ENCODE measurements at places on chromosomes 4 and X.

DNA sequence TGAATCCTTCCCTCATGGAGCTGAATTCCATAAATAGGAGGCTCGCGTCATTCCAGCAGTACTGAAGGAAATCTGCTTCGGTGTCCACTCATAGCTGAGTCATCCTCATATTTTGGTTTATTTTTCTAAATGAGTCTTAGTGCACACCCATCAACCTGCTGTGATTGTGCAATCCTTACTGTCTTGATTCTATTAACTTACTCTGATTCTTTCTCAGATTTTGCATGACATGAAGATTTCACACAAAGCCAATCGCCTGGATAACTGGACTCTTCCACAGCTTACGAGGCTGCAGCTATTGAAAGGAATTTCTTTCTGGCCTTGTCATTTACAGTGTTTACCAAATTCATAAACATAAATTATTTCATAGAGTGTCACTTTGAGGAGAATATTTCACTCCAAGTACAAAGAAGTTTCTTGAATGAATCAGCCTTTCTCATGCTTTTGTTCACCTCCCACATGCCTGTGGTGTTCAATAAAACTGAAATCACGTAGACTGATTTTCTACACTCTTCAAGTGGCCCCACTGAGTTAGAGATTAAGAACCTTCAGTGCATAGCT is 207.6 kb upstream of the SLITRK2 start:
- no peak for DNase-seq

- DNase-seq = no peak
Measured at GRCh38 chrX:1336331-1336943, at the start of gene IL3RA. TSS of gene IL3RA (plus strand) at chrX:1336785. CDS start at chrX:1341766, 4,981 bp downstream.

- DNase-seq = no peak
Measured at GRCh38 chr4:24922416-24922815, 9.6 kb upstream of the CCDC149 start.

DNA sequence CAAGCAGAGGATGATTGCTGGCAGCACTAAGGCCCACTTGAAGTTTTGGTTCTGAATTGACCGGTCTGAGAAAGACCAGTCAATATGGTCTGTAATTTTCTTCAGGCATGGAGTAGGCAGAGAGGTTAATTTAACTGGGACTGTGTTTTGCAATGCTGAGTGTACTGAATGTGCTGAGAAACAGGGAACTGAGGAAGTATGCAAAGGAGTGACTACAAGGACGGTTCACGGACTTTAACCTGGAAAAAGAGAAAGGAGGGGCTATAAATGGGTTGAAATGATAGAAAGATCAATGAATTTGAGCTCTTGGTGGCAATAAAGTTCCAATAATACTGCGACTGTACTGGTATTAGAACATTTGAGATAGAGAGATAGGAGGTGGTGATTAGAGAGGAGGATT is 84.5 kb downstream of the MAGEB17 start:
- no peak for DNase-seq

DNA sequence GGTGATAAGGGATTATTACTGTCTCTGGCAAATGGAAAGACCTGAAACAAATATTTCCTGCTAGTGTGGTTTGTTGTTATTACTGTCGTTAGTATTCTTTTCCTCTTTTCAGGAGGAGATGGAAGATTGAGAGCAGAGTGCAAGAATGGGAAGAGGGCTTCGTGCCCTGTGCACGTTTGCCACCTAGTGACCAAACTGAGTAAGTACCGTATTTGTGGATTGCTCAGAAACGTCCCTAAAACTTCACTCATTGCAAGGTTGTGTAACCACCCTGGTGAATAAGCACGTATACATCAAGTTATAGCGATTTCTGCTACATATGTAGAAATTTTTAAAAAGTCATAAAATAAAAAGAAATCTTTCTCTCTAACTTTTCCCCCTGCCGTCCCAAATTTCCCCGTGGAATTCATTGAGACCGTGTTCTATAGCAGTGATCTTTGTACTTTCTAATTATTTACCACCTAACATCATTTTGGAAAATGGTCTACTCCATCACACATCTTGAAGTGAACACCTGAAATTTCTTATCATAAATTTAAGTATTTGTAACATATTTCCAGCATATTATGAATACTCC is 24.3 kb downstream of the LINC00632 start:
- no peak for DNase-seq

DNA sequence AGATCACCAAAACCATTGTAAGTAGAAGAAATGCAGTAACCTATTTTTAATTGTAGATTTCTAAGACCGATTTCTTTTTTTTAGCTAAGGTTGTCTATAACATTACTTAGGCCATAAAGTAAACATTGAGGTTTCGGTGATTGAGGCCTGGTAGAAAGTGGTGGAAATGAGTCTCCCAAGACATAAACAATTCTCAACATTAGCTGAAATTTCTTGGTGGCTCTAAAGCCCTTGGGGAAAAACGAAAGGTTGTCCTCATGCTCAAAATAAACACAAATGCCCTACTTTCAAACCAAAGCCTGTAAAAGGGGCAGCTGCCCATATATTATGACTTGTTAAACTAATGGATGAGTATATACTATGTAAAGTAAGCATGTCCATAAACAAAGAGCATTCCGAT is 98.8 kb downstream of the SCFD2 start:
- no peak for DNase-seq

- DNase-seq = no peak
Measured at GRCh38 chrX:150700107-150700506, 6.9 kb downstream of the MTMR1 start.

DNA sequence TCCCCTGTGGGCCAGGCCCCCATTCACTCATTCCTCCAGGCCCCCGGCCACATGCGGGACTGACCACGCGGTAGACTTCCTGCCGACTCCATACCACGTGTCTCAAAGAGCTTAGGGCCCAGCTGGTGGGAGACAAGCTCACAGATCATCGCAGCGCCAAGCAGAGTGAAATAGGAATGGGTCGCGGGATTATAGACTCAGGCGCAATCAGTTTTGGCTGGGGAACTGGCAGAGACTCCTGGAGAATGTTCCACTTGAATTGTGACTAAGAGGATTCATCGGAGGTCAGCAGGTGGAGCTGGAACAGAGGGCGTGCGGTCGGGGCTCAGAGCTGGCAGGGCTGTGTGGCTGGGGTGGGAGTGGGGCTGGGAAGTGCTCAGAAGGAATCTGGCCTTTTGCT is 15.6 kb downstream of the ATP2B3 start:
- no peak for DNase-seq

- no peak for DNase-seq
Measured at GRCh38 chr4:127586922-127587571, 45.7 kb upstream of the INTU start.

DNA sequence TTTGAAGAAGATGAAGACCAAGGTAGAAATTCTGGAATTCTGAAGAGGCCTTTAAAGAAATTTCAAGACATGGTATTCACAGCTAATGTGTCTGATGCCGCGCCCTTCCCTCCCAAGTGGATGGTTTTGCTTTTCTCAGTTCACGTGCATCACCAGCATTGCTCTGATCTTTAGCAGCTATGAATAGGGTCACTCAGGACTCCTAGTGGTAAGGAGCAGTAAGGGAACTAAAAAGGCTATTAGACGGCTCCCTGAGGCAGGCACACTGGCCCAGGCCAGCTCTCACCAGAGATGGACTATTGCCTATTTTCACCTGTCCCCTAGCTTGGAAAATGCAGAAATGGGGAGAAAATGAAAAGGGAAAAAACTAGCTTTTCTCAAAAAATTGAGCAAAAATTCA is 447.5 kb upstream of the RASGEF1B start:
- DNase-seq = no peak

DNA sequence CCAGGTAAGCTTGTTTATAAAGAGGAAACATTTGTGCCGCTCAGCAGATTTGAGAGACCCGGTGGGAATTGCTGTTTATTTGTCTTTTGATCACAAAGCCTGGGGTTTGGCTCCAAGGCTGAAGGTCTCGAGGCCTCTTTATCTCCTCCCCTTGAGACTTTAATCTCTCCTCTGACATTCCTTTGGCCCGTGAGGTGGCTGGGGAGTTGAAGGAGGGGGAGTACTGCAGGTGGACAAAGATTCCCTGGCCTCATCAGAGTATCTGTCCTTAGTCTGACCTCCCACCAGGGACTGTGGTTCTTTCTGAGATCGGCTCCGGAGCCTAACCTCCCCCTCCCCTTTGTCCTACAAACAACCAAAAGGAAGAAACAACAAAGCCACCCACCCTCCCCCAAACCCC is 216.5 kb downstream of the MID1IP1 start:
- DNase-seq = no peak

- DNase-seq = no peak
Measured at GRCh38 chr4:158766434-158767044, 2.3 kb upstream of the FNIP2 start.

DNA sequence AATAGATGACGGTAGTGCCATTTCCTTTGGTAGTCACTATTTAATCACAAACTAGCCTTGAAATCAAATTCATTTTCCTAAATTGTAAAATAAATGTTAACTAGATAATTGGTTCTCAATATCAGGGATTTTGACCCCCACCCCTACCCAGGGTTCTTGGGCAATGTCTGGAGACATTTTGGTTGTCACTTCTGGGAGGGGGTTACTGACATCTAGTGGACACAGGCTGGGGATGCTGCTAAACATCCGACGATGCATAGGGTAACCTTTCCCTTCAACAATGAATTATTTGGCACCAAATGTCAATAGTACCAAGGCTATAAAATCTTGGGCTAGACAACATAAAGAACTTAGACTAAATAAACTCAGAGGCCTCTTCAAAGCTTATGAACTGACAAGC is 285.8 kb upstream of the TRPC5 start:
- no peak for DNase-seq

DNA sequence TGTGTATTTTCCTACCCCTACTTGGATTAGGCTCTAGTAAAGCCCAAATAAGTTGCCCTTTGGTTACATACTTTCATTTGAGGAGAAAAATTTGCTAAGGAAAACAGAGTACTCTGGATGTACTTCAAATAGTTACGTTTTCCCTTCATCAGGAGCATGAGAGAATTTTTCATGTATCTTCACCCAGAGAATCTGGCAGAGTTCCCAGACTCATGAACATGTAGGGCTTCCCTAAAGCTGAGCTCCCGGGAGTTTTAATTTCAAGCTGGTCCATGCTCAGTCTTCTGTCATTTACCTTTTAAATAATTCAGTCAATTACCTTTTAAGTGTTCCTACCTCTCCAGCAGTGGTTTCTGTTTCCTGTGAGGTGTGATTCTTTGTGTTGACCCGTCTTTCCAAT is 367.5 kb upstream of the GRID2 start:
- DNase-seq = no peak

DNA sequence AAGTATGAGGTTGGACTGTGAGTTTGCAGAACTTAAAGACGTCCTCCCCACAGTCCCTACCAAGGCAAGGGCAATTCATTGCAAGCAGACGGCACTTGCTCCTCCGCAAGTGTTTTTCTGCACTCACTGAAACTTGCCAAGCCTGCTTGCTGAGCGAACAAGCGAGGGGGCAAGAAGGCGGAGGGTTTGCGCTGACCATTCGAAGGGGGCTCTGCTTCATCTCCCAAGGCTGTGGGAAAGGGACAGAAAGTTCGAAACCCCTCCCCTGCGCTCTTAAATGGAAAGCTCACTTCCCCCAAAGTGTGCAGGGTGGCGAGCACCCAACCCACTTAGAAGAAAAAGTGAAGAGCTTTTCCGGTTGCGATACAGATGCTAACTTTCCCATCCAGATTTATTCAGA is 1.4 kb downstream of the MID1 start:
- DNase-seq = no peak

GRCh38 chr4:6456450-6456849 is 16.0 kb downstream of the PPP2R2C start:
- no peak for DNase-seq

DNA sequence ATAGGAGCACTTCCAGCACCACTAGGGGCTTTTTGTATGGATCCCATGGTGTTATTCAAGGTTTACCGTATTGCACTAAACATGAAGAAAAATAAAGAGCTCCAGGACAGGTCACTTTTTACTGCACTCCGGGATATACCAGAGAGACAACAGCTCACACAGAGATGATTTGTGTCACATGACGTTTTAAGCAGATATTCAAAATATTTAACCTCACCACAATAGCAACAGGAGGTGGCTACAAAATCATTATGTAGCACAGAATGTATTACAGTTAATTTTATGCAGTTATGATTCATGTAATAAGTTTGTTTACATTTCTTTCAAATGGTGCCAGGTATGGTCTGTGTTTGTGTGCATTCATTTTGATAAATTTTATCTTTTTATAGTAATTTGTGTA is 100.6 kb downstream of the LUZP4 start:
- no peak for DNase-seq

GRCh38 chrX:18855919-18856644 is 127.8 kb downstream of the PHKA2 start:
- DNase-seq = no peak

DNA sequence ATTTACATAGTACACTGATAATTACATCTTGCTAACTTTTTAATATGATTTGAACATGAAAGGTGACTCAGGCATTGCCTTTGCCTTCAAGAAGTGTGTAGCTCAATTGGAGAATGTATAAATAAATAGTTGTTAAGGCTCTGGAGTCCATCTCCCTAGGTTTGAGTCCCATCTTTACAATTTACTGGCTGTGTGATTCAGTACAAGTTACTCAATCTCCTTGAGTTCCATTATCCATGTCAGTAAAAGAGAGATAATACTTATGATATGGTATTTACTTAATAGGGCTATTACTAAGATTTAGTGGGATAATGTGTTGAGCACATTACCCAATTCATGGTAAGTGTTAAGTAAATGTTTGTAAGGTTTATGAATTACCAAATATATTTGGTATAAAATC is 1.9 kb upstream of the FGG start:
- DNase-seq = no peak

GRCh38 chr4:134560728-134561127 is 359.1 kb upstream of the PABPC4L start:
- no peak for DNase-seq

DNA sequence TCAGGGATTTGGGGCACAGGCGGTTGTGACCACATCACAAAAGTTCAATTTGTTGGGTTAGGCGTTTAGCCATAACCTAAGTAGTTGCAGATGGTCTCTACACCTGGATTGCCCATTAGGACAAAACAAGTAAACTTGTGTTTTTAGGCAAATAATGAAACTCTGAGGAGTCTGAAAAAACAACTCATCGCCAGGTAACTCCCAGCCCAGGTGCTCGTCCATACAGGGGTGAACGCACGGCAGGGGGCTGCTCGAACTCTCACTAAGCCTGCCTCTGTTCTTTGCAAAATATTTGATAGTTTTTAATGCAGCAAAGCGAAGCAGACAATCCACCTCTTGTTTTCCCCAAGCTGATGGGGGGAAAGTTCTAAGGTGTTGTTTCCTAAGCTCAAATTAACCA is 559 bp upstream of the RHOH start:
- no peak for DNase-seq

DNA sequence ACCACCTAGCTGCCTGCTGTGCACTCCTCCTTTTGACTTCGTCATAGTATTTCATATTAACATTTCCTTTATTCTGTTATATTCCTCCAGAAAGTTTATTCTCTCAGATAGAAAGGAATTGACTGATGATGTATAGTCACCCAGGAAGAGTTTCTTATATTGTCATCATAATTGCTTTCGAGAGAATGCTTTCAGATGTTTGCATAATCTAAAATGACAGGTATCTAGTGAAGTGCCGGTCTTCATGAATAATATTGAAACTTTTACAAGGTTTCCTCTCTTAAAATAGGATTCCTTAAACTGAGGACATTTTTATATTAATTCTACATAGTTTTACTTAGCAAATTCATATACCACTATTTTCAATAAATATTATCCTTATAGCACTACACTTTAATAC is 10.1 kb downstream of the SEC24D start:
- no peak for DNase-seq
